Heart left ventricle (tissue), 16 donors: ENCODE measurements at places on chromosomes 7 and 10. TPM values are rescaled to one million over a fixed set of nuclear protein-coding genes. Genes with fewer than 3 reads are reported as not detected.

The C10orf62 gene
- 0.85 TPM for total RNA-seq

The GRM3 gene
- not detected for total RNA-seq

The PKD2L1 gene
- not detected for total RNA-seq

The HOXA13 gene
- total RNA-seq, result not detected

The CUBN gene
- total RNA-seq, result 0.63 TPM

The SHTN1 gene
- 1.3 TPM for total RNA-seq

The SUN3 gene
- not detected for total RNA-seq

The MKX gene
- 0.56 TPM for total RNA-seq

The CALHM3 gene
- not detected for total RNA-seq

The PLXDC2 gene
- 17.1 TPM for total RNA-seq

The GNB2 gene
- total RNA-seq, result 110 TPM

The THSD7A gene
- total RNA-seq, result 0.67 TPM

The KIN gene
- 6.8 TPM for total RNA-seq

The AMZ1 gene
- not detected for total RNA-seq

The MINDY4 gene
- 6.0 TPM for total RNA-seq

The IDI2 gene
- 0.69 TPM for total RNA-seq

The SAP25 gene
- 1.4 TPM for total RNA-seq

The PHYH gene
- total RNA-seq, result 112 TPM

The DLX6 gene
- total RNA-seq, result not detected

The NEBL gene
- 653 TPM for total RNA-seq

The ELN gene
- total RNA-seq, result 17.4 TPM

The ZDHHC6 gene
- 14.2 TPM for total RNA-seq

The FAM25A gene
- total RNA-seq, result not detected

The ZNF804B gene
- not detected for total RNA-seq

The MYL10 gene
- total RNA-seq, result not detected

The ZCWPW1 gene
- 4.9 TPM for total RNA-seq

The PPP1R9A gene
- 24.1 TPM for total RNA-seq

The PNLIPRP3 gene
- total RNA-seq, result not detected

The EGFR gene
- total RNA-seq, result 23.6 TPM

The PNLIP gene
- total RNA-seq, result not detected

The MYOZ1 gene
- total RNA-seq, result 0.77 TPM

The CLCN1 gene
- total RNA-seq, result not detected

The ADCYAP1R1 gene
- 1.8 TPM for total RNA-seq

The SLC18A2 gene
- 0.06 TPM for total RNA-seq

The GPC2 gene
- 1.0 TPM for total RNA-seq

The CDHR1 gene
- total RNA-seq, result 0.29 TPM

The COG5 gene
- total RNA-seq, result 30.6 TPM

The PITX3 gene
- total RNA-seq, result 1.8 TPM

The CCDC172 gene
- total RNA-seq, result not detected
